ENCODE measurements at places on chromosomes 12 and 14. TPM values are rescaled to one million over a fixed set of nuclear protein-coding genes. Genes with fewer than 3 reads are reported as not detected.

Gene NTF3
- 0.28 TPM for total RNA-seq

Gene USP5
- total RNA-seq: 117 TPM

Gene P2RX2
- total RNA-seq: not detected

Gene CHMP4A
- total RNA-seq: 68.6 TPM

Gene LALBA
- total RNA-seq: not detected

Gene RPS6KL1
- total RNA-seq: 2.0 TPM

Gene CCDC197
- not detected for total RNA-seq

Gene WNT1
- not detected for total RNA-seq

Gene NDUFA12
- total RNA-seq: 110 TPM
